NCI-H2029 (cell line): ENCODE measurements at places on chromosomes 4 and X.

DNA sequence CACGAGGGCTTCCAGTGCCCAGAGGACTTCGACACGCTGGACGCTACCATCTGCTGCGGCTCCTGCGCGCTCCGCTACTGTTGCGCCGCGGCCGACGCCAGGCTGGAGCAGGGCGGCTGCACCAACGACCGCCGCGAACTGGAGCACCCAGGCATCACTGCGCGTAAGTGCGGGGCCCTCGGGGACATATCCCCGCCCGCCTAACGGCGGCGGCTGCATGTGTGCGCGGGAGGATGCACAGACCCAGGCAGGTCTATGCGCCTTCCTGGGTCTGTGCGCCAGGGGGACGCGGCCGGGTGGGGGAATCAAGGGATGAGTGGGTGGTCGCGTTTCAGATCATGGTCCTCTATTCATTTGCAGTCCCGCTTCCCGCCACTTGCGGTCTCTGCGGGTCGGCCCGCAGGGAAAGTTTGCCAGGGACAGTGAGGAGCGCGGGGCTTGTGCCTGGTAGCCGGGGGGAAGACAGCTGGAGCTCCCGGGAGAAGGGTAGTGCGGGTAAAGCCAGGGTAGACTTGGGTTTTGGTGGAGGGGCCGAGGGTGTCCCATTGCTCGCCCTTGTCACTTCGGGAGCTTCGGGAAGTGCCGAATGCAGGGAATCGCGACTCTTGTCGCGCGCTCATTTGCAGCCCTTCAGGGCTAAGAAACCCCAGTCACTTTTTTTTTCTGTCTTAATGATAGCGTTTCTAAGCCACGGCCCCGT, 1.0 kb downstream of the SHISA3 start:
- no peak for DNase-seq

DNA sequence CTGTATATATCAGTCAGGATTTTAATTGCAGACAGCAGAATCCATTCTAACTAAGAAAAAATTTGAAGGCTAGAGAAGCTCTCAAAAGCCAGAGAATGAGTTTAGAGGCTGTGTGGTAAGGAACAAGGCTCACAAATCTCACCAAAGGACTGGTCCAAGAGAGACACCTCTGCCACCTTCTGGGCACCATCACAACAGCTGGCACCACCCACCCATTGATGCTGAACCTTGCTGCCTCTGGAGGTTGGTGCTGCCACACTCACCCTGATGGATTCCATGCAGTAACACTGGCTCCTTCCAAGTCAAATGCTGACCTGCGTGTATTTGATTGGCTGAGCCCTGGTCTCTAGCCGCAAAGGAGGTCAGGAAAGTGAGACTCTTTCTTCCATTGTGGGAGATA, 100.8 kb downstream of the BEND2 start:
- no peak for DNase-seq

- DNase-seq = peak; percentile 76
Observed at GRCh38 chr4:82429728-82430192, 502 bp downstream of the HNRNPDL start.

- no peak for DNase-seq
Observed at GRCh38 chrX:12967711-12968465, 7.0 kb upstream of the TMSB4X start.

DNA sequence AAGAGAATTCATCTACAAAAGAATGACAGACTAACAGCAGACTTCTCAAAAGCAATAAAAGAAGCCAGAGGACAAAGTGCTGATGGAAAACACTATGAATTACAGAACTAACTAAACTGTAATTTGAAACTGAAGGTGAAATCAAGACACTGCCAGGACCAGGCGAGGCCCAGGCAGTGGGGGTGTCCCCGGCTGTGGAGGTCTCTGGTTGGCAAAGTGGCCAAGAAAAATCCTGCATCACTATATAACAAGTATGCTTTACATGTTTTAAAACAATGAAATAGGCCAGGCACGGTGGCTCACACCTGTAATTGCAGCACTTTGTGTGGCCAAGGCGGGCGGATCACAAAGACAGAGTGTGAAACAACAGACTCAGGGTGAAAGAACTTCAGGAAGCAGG, 32.9 kb downstream of the CHM start:
- no peak for DNase-seq

- DNase-seq = no peak
Observed at GRCh38 chr4:86661006-86661405, 66.9 kb downstream of the PTPN13 start.

- DNase-seq = no peak
Observed at GRCh38 chr4:8676676-8677075, 84.1 kb downstream of the CPZ start.

- DNase-seq = no peak
Observed at GRCh38 chr4:177225605-177226004, 84.1 kb upstream of the NEIL3 start.

DNA sequence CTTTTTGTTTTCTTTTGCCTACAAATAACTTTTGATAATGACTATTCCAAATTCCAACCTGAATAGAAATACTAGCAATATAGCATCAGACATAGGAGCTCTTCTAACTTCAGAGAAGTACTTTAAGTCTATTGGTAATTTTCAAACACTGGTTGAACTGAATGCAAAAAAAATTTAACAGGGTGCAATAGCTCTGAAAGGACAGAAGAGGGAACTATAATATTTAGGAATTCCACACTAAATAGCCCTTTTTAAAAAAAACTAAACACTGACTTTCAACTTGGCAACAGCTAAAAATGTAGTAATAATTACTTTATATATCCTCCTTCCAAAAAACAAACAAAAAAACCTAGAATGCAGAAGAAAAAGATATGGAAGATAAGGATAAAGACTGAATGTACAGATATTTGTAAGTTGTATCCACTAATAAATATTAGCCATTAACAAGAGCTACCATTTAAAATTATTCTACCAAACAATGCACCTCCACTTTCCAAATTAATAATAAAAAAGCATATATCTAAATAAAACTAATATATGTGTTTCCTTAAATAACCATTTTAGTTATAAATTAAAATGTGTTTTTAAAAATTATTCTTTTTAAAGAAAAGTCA, 81.4 kb downstream of the FBXW7 start:
- DNase-seq = no peak

DNA sequence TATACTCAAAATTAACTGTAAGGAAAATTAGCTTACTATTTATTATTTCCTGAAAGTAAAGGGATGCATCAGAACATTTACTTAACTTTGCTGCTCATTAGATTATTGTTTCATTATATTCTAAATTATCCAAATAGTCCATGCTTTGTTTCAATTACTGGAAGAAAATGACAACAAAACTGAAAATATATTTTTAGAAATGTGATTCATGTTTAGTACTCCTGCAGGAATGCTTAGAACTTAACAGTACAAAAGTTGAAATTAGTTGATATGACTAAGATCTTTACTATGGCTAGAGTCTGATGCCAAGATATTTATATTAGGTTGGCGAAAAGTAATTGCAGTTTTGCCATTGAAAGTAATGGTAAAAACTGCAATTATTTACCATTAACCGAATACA, 660.5 kb upstream of the PABPC4L start:
- no peak for DNase-seq

GRCh38 chr4:110412354-110413065, 63.4 kb upstream of the ENPEP start:
- no peak for DNase-seq

GRCh38 chrX:41153448-41153847, 68.2 kb downstream of the USP9X start:
- no peak for DNase-seq

DNA sequence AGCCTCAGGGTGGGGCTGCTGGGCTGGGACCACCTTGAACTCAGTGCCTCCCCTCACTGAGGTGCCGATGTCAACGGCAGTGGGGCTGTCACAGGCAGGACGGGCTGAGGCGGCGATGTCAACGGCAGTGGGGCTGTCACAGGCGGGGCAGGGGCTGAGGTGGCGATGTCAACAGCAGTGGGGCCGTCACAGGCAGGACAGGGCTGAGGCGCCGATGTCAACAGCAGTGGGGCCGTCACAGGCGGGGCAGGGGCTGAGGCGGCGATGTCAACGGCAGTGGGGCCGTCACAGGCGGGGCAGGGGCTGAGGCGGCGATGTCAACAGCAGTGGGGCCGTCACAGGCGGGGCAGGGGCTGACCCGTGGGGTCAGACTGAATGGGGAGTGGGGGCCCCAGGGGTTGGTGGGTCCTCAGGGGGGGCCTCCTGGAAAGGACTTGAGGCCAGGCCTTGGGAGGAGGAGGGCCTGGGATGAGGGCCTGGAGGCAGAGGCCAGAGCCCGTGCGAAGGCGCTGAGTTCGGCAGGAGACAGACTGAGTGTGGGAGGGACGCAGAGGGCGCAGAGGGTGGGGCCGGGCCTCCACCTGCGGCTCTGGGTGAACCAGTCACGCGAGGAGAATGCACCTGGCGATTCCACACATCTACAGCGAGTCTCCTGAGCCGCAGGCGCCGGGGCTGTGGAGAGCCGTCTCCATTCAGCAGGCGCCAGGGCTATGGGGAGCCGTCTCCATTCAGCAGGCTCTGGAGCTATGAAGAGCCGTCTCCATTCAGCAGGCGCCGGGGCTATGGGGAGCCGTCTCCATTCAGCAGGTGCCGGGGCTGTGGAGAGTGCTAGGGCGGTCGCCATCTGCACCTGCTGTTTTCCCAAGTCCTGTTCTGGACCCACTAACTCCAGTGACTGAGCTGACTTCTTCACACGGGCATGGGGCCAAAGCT, 22.9 kb downstream of the ATP5ME start:
- DNase-seq = no peak

DNA sequence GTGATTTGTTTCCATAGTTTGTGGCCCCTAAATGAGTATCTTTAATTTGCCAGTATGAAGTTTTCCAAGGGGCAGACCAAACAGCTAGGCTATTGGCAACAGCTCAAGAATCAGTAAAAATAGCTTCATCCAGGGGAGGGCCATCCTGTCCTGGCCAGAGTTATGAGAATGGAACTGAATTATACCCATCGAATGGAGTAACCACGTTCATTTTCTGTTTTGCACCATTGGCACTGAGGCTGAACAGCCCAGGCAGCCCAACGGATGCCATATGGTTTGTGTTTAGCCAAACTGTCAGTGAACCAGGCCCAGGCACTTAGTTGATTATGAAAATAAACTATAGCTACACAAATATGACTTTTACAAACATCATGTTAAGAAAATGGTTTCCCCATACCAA, 17.7 kb upstream of the ASB5 start:
- DNase-seq = no peak

GRCh38 chr4:156378033-156378665, 424.5 kb upstream of the CTSO start:
- no peak for DNase-seq

GRCh38 chr4:48467442-48467841, 15.7 kb upstream of the SLC10A4 start:
- DNase-seq = no peak
